ENCODE measurements at places on chromosomes 5 and 9.

DNA sequence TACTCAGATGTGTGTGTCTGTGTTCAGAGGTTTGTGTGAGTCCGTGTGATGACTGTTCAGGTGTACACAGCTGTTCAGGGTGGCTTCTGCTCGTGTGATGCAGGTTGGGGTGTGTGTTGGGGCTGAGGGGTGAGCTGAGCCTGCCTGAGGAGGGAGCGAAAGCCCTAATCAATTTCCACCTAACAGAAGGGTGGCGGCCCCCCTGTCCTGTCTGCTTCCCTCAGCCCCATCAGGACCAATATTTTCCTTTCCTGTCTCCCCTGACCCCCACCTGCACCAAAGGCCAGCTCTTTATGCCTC lies 30.2 kb downstream of the LHX2 start:
- DNase-seq = no peak

DNA sequence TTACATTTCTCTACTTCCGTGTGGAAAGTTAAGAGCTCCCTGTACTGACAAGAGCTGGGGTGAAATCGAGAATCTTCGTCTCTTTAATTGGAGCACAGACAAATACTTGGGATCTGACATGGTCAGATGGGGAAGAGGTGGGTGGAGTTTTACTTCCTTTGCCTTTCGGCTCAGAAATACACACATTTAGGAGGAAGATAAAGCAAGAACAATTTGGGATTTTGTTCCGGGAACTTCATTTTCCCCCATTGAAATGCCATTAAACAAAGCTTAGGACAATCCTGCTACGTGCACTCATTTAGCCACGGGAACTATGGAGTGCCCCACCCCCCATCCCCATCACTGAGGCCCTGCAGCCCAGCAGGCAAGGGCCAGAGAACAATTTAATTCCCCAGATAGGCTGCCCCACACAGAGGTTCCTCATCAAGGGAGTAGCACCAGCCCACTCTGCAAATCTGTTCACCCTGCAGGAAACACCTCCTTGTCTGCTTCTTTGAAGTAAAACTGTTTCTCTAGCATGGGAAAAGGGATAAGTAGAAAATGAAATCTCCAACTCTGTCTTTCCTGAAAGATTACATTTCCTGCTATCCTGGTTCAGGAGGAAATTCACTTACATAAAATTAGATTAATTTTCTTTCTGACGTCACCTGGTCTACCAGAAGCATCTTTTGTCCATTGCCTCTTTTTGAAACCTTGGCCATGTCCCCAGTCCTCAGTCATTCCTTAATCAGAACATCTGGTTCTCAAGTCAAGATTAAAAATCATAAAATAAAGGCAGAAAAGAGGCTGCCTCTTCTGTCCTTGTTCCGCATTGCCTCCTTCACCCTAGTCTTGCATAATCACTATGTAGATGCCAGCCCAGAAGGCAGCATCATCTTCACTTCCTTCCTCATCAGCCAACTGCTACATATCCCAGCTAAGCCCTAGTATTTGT lies 206.4 kb downstream of the ENC1 start:
- DNase-seq = no peak

- DNase-seq = no peak
Measured at GRCh38 chr5:67985686-67986387, 229.7 kb upstream of the PIK3R1 start.

- no peak for DNase-seq
Measured at GRCh38 chr5:368183-369084, 46.9 kb downstream of the AHRR start.

DNA sequence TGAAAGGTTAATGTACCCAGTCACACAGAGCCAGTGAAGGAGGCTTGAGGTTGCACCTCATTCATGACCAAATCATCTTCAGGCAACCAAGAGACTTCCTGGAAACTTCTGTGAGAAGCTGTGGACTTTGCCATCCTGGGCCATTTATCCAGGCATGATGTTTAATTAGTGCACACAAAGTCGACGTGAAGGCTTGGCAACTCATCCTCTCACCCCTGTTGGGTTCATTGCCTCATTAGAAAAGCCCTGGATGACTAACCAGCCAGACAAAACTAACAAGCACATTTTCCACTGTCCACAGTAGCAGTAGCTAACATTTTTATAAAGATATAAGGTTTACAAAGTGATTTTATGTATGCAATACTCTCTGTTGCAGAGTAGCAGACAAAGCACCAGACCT lies 65.7 kb upstream of the ZNF462 start:
- DNase-seq = no peak

- DNase-seq = no peak
Measured at GRCh38 chr5:154646745-154647113, 108.4 kb upstream of the LARP1 start.

GRCh38 chr5:139183502-139183901 lies 14.7 kb downstream of the SIL1 start:
- DNase-seq = no peak

- no peak for DNase-seq
Measured at GRCh38 chr5:138054206-138054605, 21.3 kb upstream of the FAM13B start.

- DNase-seq = no peak
Measured at GRCh38 chr9:93286252-93287188, 102.6 kb downstream of the WNK2 start.

GRCh38 chr9:133101356-133102189 lies 19.5 kb downstream of the RALGDS start:
- DNase-seq = no peak

DNA sequence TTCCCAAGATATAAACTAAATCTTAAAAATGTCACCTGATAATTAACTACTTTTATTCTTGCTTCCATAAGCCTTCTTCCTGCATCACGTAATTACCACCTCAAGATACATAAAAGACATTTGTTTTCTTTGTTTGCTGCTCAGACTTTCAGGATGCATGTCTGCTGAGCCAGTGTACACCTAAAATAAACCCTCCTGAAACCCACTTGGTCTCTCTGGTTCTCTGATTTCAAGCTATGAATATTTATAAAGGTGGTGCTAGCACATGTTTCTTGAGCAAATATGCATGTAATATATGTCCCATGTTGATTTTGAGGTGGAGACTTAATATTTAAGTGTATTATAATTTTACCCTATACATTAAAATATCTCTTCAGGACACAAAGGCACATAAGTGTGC lies 1627.7 kb upstream of the CDH9 start:
- no peak for DNase-seq

DNA sequence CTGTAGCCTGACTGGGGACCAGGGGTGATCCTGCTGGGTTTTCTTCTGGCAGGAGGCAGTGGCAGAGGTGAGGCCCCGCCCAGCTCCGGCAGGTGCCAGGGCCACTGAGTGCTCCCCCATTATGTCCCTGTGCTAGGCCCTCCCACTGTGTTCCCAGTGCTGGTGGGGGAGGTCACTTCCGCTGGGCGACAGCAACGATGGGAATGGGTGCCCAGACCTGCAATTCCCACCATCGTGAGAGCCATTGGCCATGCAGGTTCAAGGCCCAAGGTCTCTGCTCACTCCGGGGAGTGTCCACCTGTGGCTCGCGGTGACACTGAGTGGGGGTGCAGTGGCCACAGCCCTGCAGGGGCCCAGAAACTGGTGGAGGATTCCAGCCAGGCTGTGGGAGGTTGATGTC lies 98.6 kb downstream of the RXRA start:
- no peak for DNase-seq

DNA sequence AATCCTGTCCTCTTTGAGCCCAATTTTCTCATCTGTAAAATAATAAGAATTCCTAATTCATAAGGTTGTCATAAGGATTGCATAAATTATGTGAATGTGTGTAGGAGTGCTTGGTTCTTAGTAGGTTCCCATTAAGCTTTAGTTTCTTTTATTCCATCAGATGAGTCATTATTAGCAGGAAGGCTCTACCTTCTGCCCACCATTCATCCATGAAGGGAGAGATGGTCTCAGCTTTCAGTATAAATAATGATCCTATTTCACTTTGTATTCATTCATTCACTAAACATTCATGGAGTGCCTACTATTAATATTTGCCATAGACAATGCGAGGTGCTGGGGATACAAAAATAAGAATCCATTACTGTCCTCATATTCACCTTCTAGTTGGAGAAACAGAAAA lies 3.0 kb downstream of the CMYA5 start:
- DNase-seq = no peak

- no peak for DNase-seq
Measured at GRCh38 chr5:9516591-9516990, 29.3 kb downstream of the SEMA5A start.

DNA sequence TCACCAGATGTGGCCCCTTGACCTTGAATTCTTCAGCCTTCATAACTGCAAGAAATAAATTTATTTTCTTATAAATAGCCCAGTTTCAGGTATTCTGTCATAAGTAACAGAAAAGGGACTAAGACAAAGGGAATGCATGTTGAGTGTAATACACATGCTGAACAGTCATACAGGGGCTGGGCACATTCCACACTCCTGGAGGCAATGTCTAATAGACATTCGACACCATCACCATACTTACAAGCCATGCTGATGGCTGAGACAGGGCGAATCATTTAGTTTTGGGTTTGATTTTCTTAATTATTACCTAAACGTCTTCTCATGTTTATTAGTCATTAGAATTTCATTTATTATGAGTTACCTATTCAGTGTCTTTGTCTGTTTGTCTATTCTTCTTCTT lies 68.5 kb downstream of the TENT4A start:
- no peak for DNase-seq

GRCh38 chr5:43244823-43245565 lies 53.0 kb downstream of the NIM1K start:
- no peak for DNase-seq

GRCh38 chr5:149407323-149408251 lies 28.5 kb upstream of the IL17B start:
- DNase-seq = no peak

DNA sequence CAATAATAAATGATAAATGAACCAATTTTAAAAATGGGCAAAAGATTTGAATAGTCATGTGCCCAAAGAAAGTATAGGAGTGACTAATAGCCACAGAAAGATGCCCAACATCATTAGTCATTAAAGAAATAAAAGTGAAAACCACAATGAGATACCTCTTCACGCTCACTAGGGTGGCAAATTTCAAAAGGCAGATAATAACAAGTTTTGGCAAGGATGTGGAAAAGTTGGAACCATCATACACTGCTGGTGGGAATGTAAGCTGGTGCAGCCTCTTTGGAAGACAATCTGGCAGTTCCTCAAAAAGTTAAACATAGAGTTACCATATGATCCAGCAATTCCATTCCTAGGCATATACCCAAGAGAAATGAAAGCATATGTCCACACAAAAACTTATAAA lies 1819.8 kb downstream of the MAT2B start:
- DNase-seq = no peak

DNA sequence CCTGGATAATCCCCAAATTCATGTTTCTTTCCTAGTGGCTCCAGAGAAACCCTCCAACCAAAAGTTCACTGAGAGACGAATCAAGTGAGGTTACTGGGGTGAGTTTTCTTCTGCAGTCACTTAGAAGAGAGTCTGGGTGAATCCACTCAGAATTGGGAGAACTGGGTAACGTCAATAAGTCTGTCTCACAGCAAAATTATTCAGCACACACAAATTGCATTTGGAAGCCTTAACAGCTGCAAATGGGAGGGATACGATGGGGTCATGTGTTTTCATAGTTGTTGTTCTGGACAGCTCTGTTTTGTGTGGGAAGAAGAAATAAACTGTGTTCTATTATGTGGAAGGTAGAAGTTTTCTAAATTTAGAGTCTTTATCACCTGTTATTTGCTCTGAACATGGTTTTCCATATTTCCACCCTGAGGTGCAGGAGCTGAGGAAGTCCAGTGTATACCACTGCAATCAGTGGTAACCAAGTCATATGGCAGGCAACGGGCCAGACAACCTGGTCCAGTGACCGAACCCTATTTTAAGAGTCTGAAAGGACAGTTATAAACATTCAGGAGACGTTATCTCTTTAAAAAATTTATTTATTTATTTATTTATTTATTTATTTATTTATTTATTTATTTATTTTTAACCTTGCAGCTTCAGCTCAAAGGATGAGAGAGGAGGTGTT lies 21.9 kb downstream of the MARCHF3 start:
- no peak for DNase-seq

GRCh38 chr9:22079873-22080341 lies 70.8 kb upstream of the CDKN2B start:
- DNase-seq = peak; percentile 66

GRCh38 chr9:108413809-108414208 lies 442.0 kb downstream of the ACTL7B start:
- no peak for DNase-seq

DNA sequence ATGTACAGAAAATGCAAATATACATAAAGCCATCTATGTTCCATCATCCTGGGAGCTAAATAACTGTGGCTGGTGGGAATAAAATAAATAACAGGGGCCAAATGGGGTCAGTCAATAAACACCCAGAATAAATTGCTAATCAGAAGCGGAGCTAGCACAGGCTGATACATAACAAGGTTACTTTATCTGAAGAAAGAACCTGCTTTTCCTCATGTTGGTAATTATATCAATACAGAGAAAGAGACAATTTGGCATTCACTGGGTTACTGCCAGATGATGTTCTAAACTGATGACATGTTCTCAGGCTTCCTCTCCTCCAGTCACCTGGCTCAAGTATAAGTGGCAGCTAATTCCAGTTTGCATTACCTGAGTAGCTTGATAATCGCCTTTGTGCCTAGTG lies 144.9 kb upstream of the CD180 start:
- no peak for DNase-seq

- no peak for DNase-seq
Measured at GRCh38 chr5:119074419-119074818, 3.5 kb downstream of the DMXL1 start.

DNA sequence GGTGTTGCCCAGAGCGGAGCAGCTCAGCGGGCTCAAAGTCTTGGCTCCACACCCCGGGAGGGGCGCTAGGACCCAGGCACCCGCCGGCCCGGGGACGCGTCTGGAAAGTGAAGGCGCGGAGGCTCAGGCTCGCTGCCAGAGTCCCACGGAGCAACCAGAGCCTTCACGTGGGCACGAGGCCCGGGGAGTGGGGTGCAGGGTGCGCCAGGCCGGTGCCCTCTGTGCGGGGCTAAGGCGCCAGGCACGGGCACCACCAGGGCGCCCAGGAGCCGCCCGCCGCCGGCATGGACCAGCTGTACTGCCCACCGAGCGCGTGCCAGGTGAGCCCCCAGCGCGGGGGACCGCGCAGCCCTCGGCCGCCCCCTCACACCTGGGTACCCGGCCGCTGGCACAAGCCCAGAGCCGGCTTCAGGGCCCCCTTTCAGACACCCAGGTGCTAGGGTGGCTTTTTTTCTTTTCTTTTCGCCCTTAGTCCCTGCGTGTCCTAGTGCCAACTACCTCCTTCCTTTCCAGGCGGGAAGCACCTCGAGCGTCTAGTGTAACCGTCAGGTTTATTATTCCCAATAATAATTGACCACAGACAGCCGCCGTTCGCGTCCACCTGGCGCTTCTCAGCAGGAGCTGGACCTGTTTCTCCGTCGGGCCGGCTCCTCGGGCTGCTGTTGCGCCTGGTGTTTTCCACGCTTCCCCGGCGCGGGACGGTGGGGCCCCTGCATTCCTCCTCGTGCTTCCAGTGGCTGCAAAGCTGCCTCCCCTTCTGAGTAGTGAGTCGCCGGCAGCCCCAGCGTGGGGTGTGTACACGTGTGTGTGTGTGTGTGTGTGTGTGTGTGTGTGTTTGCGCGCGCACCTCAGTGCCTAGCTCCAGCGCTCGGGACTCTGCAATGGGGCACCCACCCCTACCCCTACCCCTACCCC lies 30.1 kb upstream of the PDE8B start:
- no peak for DNase-seq

Measured in CD4-positive, alpha-beta T cell treated with Interleukin-21 for 1 hour (primary cell).